ENCODE measurements at places on chromosomes 1 and 21.

DNA sequence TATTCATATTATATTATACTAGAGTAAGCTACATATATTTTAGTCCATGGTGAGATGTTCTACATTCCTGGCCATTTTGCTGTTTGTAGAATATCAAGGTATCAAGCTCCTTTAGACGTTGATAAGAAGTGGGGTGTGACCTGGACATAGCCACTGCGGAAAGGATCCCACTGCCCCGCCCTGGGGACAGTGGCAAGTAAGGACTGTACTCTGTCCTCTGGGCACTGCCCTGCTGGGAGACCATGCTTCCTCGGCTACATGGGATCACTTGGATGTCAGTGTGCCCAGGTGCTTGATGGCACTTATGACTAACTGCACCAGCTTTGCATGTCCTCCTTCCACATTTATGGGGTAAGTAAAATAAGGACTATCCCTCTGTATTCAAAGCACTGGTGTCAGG is 46.3 kb upstream of the NTPCR start:
- DNase-seq, result no peak

GRCh38 chr1:192108161-192108560 is 50.1 kb upstream of the RGS18 start:
- no peak for DNase-seq

GRCh38 chr1:150282558-150282958 is 204 bp downstream of the CIART start:
- no peak for DNase-seq

- no peak for DNase-seq
These were observed 21.5 kb upstream of the DDOST start for GRCh38 chr1:20682571-20683236.

DNA sequence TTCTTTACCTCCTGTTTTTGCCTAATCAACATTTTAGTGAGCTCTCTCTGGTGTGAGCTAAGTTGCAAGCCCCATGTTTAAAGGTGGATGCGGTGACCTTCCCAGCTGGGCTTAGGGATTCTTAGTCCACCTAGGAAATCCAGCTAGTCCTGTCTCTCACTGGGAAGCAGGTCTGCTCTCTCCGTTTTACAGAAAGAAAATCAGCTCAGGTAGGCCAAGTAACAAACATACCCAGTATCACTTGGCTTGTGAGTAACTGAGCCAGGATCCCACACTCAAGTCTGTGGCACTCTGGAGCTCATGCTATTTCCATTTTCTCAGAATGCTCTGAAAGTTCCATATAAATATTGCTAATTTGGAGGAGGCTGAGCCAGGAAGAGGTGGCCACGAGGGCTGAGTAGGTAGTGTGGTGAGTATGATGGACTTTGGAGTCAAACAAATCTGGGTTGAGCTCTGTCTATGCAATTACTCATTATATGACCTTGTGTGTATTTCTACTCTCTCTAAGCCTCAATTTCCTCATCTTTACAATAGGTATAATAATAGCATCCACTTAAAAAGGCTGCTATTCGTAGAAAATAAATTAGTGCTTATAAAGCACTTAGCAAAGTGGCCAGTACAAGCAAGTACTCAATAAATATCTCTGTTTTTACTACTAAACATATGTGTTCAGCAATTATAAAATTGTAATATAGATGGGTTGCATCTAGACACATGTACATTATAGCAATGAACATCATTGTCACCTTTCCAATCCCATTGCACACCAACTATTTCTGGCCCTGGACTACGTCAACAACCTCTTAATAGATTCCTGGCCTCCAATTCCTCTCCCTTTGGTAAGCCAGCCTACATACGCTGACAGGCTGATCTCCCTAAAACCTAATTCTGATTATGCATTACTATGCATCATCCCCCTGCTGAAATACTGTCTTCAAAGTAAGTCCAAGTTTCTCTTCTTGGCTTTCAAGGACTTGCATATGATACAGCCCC is 32.7 kb upstream of the DHCR24 start:
- DNase-seq, result no peak

DNA sequence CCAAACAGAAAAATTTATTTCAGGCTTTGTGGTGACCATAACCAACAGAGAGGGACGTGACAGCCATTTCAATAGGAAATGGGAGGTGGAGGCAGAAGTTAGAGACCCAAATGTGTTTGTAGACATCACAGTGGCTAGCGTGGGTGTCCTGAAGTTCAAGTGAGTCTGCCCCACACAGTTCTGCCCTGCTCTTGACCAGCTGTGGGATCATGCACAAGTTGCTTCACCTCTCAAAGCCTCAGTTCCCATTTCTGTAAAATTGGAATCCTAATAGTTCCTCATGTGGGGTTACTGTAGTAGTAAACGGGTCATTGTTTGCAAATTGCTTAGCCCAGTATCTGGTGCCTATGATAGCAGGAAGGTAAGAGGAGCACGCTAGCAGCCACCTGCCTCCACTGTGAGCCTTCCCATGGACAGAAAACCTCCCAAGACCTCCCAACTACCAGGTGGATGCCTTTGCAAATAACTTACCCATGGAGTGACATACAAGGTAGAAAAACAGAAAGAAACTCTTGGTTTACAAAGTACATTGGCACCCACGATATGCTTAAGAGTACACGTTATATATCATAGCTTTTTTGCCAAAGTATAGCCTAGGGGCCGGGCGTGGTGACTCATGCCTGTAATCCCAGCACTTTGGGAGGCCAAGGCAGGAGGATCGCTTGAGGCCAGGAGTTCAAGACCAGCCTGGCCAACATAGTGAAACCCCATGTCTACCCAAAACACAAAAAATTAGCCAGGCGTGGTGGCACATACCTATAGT is 29.1 kb downstream of the FHAD1 start:
- DNase-seq, result no peak

DNA sequence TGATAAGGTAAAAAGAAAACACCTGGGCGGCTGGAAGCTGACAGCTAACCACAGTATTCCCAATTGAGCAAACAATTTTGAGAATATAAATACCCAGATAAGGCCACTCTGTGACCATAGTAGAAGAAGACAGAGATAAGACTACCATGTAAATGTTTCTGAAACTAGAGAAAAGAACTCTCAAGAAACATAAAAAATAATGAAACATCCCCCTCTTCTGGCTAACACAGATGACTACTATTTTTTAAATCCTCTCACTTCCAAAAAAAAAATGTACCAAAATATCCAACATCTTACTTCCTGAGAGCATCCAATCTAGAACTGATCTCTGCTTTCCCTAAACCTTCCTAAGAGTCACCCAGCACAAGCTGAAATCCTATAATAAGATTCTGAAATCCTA is 125.9 kb downstream of the HFM1 start:
- no peak for DNase-seq

- no peak for DNase-seq
These were observed 26.1 kb downstream of the PROK1 start for GRCh38 chr1:110477041-110477440.

DNA sequence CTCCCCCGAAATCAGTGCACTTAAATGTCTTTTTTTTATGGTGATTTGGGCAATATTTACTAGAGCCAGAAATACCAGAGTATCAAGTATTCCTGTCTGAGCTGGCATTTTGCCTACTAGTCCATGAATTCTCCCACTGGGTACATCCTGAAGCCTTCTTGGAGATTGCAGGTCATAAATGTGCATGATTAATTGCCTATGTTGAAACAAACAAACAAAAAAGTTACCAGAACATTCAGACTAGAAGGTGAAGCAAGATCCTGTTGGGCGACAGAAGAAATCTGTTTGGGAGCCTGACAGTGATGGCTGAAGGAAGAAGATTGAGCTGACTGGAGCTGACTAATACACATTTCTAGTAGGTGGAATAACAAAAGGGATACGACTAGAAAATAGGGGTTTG is 127.4 kb upstream of the NRIP1 start:
- no peak for DNase-seq

- no peak for DNase-seq
These were observed 117.1 kb upstream of the IFFO2 start for GRCh38 chr1:19073311-19074186.

DNA sequence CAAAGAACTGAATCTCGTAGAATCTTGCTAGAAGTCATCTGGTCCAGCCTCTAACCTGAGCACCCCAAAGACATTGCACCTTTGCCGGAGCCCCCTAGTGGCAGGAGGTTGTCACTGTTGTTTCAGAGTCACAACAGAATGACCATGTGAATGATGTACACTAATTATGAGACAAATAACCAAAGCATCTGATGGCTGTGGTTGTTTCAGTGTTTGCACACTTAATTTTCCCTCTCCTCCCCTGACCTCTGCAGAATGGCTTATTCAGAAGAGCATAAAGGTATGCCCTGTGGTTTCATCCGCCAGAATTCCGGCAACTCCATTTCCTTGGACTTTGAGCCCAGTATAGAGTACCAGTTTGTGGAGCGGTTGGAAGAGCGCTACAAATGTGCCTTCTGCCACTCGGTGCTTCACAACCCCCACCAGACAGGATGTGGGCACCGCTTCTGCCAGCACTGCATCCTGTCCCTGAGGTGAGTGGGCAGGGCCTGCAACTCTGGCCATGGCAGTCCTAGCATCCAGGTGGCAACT is 26.4 kb downstream of the TRAF5 start:
- DNase-seq, result peak; percentile 15

Measured in activated naive CD4-positive, alpha-beta T cell (primary cell).